ENCODE measurements at places on chromosomes 12 and 14.

DNA sequence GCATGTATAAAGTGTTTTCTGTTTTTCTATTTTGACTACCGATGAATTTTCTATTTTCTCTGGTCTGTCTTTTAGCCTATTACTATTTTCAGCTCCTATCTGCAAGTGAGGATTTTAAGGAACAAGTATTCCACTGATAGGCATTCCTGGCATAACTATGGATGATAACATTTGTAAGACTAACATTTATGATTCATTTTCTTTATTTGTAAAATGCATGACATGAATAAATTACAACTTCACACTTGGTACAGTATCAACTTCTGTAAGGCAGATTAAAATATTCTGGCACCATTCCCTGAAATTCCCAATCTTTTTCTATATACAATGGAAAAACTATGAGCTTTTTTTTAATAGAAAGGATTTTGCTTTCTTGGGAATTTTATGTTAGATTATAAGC is 121.0 kb upstream of the GARIN2 start:
- no peak for DNase-seq

GRCh38 chr14:51488569-51489220 is 163.0 kb upstream of the FRMD6 start:
- DNase-seq, result no peak

DNA sequence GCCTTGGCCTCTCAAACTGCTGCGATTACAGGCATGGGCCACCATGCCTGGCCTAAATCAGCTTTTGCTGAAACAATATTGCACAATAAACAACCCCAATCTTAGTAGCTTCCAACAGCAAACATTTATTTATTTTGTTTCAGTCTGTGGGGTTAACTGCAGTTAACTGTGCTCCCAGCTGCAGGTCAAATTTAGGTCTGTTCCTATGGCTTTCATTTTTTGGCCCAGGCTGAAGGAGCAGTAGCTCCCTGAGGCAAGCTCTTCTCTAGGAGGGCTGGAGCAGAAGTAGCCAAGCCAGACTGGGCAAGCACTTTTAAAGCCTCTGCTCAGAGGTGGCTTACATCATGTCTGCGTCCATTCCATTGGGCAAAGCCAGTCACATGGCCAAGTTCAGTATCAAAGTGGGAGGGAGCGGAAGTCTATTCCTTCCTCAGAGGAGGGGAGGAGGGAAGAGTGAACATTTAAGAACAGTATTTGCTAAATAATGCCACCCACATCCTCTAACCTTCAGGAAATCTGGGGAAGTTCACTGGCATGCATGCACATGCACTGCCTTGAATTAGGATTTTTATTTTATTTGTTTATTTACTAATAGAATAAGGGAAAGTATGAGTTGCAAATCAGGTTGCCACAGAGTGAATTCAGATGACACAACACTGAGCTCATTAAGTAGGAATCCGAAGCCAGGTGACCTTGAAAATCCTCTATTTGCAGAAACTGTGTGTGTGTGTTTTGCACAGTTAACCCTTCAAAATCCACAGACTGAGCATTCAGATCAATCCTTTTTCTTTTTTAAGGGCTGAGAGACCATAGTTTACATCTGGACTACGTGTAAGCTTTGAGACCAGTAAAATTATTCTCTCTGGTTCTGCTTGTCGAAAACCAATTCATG is 122.0 kb upstream of the SEL1L start:
- DNase-seq, result no peak

DNA sequence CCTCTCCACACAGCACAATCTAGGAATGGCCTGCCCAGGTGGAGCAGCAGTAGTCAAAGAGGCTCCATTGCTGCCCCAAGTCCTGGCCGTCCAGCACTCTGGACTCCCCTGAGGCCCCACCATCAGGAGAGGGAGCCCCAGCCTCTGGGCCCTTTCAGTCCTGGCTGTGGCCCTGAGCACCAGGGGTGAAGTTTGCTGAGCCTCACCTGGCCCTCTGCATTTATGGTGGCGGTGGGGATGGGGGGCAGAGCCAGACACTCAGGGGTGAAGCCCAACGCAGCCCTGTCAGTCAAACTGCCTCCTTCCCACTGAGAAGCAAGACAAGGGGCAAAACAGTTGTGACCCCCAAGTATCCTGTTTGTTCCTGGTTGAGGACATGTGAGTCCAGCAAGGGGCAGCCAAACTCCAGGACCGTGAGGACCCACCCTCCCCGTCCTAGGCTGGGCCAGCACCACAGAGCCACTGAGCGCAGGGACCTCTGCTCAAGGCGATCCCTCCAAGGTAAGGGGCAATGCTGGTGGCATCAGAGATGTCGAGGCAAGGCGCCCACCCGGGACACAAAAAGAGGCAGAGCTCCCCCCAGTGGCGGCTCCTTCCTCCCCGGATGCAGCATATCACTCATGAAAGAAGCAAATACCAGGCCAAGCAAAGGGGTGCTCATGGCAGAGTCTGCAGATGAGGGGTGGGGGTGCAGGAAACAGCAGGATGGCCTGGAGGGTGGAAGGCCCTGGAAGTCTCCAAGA is 4.8 kb upstream of the AMN start:
- peak; percentile 76 for DNase-seq

- no peak for DNase-seq
These were observed 61.4 kb upstream of the MANSC4 start for GRCh38 chr12:27841392-27841882.

GRCh38 chr14:85402569-85403162 is 127.3 kb upstream of the FLRT2 start:
- no peak for DNase-seq

DNA sequence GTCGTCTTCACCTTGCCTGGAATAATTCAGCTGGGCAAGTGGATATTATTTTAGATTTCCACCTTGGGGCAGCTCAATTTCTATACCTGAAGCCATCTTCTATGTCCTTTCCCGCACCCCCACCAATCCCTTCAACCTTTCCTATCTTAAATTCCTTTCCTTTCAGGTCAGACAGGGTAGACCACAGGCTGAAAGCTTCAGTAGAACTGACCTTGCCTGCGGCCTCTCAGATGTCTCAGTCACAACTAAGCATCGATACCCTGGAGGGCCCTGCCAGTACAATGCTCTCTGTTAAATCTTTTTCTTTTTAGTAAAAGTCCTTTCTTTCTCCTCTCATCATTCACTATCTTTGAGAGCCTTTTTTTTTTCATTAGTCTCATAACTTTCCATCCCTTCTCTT is 38.9 kb downstream of the SLC2A14 start:
- no peak for DNase-seq

- no peak for DNase-seq
These were observed 99.7 kb upstream of the PPM1H start for GRCh38 chr12:63034601-63035000.

DNA sequence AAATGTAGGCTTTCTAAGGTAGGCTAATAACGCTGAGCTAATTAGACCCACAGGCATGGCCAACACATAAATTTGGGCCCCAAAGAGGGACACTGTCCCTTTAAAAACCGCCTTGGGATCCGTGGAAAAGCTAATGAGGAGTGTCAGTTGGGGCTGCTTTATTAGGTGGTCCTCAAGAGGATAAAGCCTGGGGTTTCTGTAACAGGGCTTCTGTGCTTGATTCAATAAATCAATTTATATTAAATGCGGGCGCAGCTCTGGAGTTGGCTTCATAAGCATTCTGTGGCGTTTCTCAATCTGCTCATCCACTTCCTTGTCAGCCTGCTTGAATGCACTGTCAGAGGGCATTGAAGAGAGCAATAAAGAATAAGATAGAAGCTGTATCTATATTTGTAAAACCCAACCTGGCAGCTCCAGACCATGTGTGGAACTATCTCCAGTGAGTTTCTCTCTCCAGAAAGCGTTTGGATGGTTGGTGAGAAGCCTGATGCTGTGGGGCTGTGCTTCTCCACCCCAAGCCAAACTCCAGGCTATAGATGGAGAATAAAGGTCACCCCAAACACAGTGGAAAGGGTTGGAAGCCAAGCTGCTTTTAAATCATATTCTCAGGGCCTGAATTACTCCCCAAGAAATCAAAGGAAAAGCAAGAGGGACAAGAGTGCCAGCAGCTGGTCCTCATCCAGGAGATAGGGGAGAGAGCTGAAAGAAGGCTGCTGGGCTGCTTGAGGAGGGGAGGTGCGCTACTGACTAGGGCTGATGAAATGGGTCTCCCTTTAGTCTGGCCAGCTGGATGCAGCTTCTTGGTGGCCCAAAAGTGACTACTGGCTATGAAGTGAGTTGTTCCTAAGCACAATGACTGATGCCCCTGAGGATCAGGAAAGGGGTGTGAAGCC is 222.0 kb downstream of the PPM1H start:
- DNase-seq, result no peak

DNA sequence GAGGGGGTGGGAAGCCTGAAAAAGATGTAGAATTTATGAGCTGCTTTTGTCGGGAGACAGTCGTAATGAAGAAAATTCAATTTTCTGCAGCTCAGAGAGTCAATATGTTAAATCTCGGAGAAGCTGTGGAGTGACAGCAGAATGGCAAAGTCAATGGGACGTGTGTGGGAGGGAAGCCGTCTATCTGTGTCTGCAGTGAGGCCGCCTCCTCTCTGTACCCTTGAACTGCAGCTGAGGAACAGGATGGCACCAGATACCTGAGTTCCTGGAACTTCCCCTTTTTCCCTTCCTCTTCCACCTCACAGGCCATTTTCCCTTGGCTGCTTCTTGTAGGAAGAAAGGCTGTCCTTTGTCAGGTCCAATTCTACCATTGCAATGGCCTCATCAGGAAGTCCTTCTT is 9.3 kb upstream of the CALCOCO1 start:
- DNase-seq, result no peak

DNA sequence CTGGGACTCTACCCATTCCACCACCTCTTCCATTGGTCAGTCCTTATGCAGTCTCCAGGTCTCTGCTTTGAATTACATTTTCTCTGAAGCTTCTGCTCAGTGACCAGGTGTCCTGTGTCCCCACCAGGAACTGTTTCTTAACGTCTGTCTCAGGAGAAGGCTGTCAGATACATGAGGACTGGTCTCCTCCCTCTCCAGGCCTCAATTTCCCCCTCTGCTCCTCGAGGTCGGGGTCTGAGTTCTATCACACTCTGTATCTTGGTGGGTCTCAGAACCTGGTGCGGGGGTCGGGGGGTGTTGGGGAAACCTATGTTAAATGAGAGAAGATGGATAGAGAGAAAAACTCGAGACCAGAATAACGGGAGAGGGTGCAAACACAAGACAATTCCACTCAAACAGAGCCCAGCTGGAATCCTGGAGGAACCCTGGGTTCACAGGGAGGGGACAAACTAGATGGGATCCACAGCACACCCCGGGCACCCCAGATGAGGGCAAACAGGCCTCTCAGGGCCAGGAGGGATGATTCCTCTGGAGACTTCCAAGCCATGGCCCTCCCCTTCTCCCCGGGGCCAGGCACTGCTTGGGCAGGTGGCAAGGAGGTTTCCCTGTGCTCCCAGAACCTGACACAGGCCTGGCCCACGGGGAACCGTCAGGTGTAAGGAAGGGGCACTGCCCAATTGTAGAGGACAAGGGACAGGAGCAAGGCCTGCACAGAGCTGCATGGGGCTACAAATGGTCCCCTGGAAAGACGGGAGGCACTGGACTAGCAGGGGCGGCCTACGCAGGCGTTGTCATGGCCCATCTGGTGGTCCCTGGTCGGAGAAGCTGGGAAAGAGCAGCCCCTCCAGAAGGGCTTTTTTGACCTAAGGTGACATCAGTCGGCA is 313.2 kb upstream of the DIO3 start:
- no peak for DNase-seq

DNA sequence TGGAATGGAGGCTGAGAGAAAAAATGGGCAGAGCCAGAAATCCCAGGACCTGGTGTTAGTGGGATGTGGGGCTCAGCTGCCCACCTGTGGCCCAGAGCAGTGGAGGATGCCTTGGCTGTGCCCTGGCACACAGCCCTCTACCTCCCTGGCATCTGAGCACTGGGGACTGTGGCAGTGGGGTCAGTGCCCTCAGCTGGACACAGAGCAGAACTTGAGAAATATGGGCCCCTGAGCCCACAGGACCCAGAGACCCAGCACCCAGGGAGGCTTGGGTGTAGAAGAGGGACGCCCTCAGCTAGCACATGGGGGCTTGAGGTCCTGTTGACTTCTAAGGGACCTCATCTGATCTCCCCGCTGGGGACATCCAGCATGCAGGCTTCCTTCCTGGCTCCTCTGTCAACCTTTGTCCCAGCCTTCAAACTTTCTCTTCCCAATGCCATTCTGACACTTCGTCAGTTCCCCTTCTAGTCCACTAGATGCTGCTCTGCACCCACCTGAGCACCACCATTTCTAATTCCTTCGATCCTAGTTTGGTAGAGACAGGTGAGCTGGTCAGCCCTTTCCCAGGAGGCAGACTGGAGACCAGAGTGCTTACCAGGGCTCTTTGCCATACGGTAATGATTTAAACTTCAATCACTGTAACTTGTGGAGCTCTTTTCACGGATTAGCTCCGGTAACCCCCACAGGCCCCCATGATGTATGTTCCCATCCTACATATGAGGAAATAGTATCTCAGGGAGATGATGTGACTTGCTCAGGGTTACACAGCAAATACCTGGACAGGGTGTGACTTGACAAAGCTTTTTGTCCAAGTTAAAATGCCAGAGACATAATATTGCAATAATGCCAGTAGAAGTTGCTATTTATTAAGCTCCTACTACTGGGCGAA is 143.7 kb downstream of the ASCL4 start:
- DNase-seq, result no peak

DNA sequence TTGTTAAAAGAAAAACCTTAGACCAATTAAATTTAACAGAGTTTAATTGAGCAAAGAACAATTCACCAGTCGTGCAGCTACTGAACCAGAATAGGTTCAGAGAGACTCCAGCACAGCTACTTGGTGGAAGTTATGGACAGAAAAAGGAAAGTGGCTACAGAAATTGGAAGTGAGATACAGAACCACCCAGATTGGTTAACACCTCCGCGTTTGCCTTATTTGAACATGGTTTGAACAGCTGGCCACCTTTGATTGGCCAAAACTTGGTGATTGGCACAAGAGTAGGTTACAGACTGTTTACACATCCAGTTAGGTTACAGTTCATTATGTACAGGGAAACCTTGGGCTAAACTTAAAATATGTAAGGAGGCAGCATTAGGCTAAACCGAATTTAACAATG is 54.9 kb downstream of the SRGAP1 start:
- DNase-seq, result no peak

DNA sequence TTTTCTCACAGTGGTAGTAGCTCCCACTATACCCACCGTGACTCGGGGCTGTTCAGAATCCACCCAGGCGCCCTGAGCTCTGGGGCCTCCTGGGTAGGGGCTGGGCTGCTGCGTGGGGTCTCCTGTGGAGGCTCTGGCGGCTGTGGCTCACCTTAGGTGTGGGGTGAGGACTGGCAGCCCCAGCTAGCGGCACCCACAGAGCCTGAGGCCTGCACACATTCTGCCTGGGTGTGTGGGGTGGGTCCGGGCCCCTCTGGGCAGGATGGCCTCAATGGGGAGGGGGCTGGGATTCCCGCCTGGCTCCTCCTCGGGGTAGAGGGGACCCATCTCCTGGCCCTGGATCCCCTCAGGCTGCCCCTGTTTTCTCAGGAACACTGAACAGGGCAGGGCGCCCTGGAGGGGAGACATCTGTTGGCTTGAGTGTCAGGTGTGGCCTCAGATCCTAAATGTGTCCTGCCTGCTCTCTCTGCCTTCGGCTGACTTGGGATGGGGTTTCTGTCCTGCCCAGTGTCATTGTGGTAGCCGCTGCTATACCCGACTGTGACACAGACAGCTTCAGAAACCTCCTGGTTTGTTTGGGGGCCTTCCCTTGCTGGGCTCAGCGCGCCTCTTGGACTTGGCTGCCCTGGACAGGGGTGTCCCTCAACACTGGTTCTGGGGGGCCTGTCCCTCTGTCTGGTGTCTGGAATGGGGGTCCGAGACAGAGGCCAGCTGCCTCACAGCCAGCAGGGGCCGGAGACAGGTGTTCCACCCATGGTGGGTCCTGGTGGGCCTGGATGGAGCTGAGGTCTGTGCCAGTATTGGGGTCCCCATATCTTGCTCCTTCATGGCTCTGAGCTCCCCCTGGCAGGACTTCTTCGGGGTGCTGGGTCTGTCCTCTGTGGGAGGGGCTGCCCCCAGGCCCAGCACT is 354.9 kb downstream of the TMEM121 start:
- peak; percentile 3 for DNase-seq

- DNase-seq, result peak; percentile 82
These were observed 1304.9 kb downstream of the TMEM121 start for GRCh38 chr14:106831322-106831720.
